ENCODE measurements at places on chromosomes 5 and 9.

DNA sequence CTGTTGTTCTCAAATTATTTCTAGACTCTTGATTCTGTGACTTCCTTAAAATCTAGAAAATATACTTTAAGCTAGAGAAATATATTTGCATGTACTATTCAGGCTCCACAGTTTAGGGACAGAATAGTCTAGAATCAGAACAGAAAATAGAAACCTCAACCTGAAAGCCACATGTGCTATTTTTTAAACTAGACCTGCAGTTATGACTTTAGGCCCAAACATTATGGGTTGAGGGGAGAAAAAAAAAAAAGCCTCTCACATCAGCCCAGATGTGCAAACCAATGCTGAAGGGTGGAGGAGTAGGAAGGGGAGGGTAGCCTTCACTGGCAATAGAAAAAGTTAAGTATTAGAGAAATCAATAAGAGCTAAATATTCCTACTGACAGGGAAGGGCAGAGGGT is 35.7 kb downstream of the ELL2 start:
- no peak for DNase-seq

GRCh38 chr5:128036950-128037349 is 46.6 kb upstream of the SLC12A2 start:
- DNase-seq, result no peak

DNA sequence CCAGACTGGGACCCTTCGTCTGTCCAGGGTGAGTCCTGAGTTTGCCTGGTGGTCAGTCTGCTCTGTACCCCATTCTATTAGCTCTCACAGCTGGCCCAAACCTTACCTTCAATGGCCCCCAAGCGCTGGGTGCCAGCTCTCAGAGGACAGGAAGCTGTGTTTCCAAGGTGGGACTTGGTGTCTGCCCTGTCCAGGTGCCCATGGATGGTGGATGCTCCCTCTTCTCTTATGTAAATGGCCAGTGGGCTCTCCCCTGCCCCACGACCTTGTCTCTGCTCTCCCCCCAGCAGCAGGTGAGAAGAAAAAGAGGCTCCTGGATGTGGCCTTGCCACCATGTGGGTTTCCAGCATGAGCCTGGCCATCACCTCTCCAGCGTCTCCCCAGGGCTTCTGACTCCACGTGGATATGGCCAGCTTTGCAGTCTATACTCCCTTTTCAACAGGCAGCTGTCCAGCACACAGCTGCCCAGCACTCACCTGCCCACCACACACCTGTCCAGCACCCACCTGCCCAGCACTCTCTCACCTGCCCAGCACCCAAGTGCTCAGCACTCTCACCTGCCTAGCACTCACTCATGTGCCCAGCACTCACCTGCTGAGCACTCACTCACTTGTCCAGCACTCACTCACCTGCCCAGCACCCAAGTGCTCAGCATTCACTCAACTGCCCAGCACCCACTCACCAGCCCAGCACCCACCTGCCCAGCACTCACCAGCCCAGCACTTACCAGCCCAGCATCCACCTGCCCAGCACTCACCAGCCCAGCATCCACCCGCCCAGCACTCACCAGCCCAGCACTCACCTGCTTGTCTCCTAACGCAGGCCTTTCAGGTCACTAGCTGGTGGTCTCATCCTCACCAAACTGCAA is 136.2 kb upstream of the IRX2 start:
- no peak for DNase-seq

DNA sequence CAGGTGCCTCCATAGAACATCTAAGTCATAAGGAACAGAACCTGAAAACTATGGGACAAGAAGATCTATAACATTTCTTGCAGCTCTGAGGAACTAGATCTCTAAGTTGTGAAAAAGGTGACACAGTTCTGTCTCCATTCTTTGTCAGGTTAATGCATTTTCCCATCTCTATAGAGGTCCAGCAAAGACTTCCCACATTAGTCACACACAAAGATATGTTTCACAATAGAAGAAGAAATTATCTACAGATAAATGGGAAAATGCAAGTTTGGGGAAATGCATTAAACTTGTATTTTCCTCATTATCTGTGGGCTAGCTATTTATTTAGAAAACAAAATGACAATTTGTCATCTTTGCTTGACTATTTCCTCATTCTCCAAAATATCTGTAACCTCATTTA is 458.6 kb upstream of the PAPPA start:
- no peak for DNase-seq

DNA sequence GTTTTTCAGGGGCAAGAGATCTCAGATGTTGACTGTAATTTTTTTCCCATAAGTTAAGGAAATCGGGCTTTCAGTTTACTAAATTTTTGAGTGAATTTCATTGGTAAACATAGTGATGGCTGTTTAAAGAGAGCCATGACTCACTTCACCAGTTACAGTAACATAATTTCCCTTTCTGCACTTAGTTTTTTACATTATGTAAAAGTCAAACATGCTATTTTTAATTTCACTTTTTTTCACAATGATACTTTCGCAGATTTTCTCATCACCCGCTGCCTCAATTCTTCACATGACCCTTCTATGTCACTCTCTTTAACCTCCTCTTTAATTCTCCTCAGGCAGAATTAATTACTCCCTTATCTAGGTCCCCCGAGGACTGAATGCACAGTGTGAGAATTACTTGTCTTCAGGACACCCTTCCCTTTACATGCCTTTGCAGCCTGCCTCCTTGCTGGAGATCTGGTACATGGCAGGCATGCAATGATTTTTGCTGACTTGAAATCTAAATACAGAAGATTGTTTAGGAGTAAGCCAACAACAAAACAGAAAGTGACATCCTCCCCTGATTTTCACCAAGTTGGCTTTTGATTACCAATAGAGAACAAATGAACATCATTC is 217.5 kb upstream of the S1PR3 start:
- no peak for DNase-seq

DNA sequence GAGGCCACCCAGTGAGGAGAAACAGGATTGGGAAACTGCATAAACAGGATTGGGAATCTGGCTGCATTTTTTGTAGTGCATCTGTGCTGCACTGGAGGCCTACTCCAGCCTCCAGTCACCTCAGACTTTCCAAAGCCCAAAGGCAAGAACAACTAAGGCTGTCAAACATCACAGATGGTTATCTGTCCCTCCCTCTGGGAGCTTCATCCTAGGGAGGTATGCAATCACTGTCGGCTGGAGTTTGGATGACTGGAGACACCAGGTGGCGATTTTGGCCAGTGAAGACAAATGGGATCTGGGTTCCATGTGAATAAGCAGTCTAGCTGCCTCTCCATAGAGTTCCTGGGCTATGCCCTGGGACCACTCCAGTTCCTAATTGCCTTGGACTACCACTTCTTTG is 9.3 kb upstream of the SPINK13 start:
- DNase-seq, result no peak

- DNase-seq, result no peak
Measured at GRCh38 chr5:9094582-9094981, 451.3 kb downstream of the SEMA5A start.

- DNase-seq, result no peak
Measured at GRCh38 chr5:87079219-87079618, 188.5 kb upstream of the RASA1 start.

DNA sequence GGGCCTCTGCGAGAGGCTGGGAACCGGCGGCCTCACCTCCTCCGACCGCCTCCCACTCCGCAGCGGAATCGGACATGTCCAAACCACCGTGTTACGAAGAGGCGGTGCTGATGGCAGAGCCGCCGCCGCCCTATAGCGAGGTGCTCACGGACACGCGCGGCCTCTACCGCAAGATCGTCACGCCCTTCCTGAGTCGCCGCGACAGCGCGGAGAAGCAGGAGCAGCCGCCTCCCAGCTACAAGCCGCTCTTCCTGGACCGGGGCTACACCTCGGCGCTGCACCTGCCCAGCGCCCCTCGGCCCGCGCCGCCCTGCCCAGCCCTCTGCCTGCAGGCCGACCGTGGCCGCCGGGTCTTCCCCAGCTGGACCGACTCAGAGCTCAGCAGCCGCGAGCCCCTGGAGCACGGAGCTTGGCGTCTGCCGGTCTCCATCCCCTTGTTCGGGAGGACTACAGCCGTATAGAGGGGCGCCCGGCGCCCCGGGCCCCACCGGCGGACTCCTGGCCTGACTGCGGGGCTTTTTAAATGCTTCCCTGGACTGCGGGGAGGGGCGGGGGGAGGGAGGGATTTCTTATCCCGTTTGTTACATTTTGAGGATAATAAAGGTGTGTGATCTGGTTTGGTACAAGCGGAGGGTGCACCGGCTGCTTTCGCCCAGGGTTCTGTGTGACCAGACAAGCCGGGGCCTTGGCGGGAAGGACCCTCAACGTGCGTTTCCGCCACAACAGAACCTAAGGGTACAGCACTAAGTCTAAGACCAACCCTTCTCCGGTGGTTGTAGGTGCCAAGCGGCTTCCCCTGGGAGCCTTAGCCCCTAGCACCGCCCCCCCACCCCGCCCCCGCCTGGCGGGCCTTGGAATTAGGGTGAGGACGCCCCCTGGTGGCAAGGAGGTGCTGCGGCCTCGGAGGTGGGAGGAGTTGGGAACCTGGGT is 9.3 kb downstream of the PRR7 start:
- DNase-seq, result peak; percentile 50

DNA sequence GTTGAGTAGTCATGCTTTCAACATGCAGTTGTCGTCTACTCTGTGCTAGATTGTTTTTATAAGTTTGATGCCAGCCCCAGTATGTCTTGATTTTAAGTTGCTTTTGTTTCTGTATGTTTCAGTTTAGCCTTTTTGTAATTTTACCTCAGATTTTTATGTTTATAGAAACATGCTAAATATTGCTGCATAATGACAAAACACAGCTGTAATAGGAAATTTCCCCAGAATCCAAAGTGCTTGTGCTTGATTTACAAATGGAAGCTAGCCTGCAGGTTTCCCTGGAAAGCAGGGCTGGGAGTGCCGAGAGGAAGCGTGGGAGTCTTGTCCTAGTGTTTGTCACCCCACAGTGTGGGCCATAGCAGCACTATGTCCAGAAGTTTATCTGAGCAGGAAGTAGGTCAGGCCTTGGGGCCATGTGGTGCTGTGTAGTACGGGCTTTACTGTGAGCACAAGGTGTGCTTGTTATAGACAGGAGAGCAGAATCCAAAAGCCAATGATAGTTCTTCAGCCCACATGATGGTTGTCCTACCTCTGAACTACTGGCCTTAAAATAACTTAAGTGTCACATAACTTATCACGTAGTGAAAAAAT is 100.0 kb upstream of the NREP start:
- DNase-seq, result no peak

DNA sequence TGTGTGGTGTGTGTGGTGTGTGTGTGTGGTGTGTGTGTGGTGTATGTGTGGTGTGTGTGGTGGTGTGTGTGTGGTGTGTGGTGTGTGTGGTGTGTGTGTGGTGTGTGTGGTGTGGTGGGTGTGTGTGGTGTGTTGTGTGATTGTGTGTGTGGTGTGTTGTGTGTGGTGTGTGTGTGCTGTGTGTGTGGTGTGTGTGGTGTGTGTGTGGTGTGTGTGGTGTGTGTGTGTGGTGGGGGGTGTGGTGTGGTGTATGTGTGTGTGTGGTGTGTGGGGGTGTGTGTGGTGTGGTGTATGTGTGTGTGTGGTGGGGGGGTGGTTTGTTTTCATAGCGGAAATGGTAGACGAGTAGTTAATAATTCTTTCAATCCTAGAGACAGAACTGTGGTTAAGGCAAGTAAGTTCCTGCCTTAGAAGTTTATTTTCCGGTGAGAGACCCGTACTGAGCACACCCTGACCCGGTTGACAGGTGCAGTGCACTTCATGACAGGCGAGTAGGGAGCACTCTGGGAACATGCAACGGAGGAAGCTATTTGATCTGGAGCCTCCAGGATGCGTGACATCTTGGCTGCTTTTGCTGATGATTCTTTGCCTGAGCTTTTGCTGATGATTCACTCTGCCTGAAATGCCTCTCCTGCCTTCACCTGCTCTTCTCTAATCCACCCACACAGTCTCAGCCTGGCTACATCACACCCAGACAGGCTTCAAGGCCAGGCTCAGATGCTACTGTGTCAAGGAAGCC is 21.7 kb upstream of the FAT2 start:
- DNase-seq, result no peak

- DNase-seq, result no peak
Measured at GRCh38 chr5:2335125-2335732, 416.2 kb downstream of the IRX2 start.

GRCh38 chr5:95823738-95824609 is 1.4 kb upstream of the GLRX start:
- no peak for DNase-seq

DNA sequence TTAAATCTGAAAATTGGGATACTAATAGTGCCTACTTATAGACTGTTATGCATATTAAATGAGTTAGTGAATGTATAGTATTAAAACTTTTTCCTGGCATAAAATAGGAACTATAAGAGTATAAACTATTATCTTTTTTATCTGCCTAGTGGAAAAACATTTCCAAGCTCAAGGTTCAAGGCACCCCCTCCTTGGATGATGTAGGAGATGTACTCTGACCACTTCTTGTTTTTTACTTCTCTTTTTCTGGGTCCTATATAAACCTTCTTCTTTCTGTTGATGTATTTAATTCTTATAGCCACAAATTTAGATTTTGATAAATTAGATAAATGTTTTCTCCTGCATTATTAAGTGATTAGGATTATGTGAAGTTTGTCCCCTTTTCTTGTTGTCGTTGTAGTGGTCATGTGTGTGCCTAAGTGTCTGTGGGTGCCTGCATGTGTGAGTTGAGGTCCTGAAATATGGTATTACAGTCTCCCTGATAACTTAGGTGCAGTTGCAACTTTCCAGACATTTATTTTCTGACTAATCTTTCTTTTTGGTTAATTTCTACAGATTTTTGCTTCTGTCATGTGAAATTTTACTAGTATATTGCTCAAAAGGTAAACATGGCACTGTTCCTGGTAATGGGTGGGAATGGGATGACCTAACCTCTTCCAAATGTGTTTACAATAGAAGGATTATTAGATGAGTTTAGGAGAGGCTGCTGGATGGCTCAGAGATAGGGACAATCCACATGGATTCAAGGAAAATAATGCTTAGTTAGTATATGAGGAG is 160.8 kb upstream of the CDKN2B start:
- DNase-seq, result no peak

GRCh38 chr9:94690344-94690743 is 36.2 kb upstream of the AOPEP start:
- DNase-seq, result no peak

- no peak for DNase-seq
Measured at GRCh38 chr9:91515074-91515687, 91.5 kb upstream of the NFIL3 start.

GRCh38 chr5:135367076-135367475 is 32.0 kb downstream of the MACROH2A1 start:
- DNase-seq, result no peak

DNA sequence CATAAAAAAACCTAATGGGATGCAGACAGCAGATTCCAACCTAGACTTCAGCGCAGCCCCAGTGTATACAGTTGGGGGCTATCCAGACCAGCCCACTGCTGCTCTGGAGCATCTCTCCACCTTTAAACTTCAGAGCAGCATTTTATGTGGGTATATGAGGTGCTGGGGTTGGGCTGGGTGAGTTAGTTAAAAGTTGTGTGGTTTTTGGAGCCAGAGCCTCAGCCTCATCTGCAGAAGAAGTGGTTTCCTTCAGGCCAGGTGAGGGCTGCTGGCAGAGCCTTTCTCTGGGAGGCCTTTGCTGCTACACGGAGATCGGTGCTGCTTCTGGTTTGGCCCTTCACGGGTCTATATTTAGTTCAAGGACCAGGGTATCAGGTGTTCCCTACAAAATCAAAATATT is 228.3 kb downstream of the PDZD2 start:
- no peak for DNase-seq

- no peak for DNase-seq
Measured at GRCh38 chr9:6781476-6781875, 23.7 kb downstream of the KDM4C start.

GRCh38 chr5:151477101-151477500 is 29.7 kb downstream of the SLC36A1 start:
- no peak for DNase-seq
